ENCODE measurements at places on chromosomes 7 and 10. TPM values are rescaled to one million over a fixed set of nuclear protein-coding genes. Genes with fewer than 3 reads are reported as not detected.

Gene TIMM23B
- total RNA-seq = 13.1 TPM

Gene GTF2IRD2
- 8.2 TPM for total RNA-seq

Gene HSPA12A
- total RNA-seq = 9.5 TPM

Gene MACC1
- total RNA-seq = 0.26 TPM

Gene DDC
- total RNA-seq = not detected

Gene KEL
- total RNA-seq = not detected

Gene TMEM236
- 0.17 TPM for total RNA-seq

Gene PKD2L1
- total RNA-seq = not detected

Gene TRIL
- 0.17 TPM for total RNA-seq

Gene LRRC61
- 0.33 TPM for total RNA-seq

Gene ASIC3
- total RNA-seq = 0.17 TPM

Gene LDB1
- total RNA-seq = 39.5 TPM

Gene NEURL1
- total RNA-seq = not detected

Gene HMX3
- not detected for total RNA-seq

Gene AKR1D1
- not detected for total RNA-seq

Gene DNAJC1
- total RNA-seq = 46.2 TPM

Gene ZFAND2A
- total RNA-seq = 18.7 TPM

Gene AKR1C8
- total RNA-seq = not detected

Gene PPP3CB
- total RNA-seq = 27.1 TPM

Gene TACR2
- 0.26 TPM for total RNA-seq

Gene HGF
- 108 TPM for total RNA-seq

Gene ECHDC3
- total RNA-seq = 16.2 TPM

Gene MKI67
- 0.26 TPM for total RNA-seq

Gene VAX1
- total RNA-seq = not detected

Gene AS3MT
- total RNA-seq = 8.1 TPM

Gene POMZP3
- total RNA-seq = 1.5 TPM

Gene CDK14
- 41.1 TPM for total RNA-seq

Gene SAP25
- total RNA-seq = not detected

Gene NRCAM
- 2.1 TPM for total RNA-seq

Gene HOXA3
- 1.5 TPM for total RNA-seq

Gene SYT15
- under 0.01 TPM for total RNA-seq

Gene SAMD9
- 14.6 TPM for total RNA-seq

Gene PRKCQ
- total RNA-seq = 0.26 TPM

Gene OPN4
- not detected for total RNA-seq

Gene MAT1A
- total RNA-seq = not detected

Gene TBC1D12
- 13.9 TPM for total RNA-seq

Gene CLDN3
- total RNA-seq = not detected

Gene DPYSL4
- total RNA-seq = 0.26 TPM

Gene CDHR3
- 4.9 TPM for total RNA-seq

Gene ZNF727
- total RNA-seq = 6.4 TPM

Gene PHTF2
- 25.9 TPM for total RNA-seq

All from fibroblast of lung (primary cell).